EH (cell line): ENCODE measurements at places on chromosomes 1 and 21.
A peak's percentile ranks its signal among the peaks of the same experiment; 100 is the strongest.

DNA sequence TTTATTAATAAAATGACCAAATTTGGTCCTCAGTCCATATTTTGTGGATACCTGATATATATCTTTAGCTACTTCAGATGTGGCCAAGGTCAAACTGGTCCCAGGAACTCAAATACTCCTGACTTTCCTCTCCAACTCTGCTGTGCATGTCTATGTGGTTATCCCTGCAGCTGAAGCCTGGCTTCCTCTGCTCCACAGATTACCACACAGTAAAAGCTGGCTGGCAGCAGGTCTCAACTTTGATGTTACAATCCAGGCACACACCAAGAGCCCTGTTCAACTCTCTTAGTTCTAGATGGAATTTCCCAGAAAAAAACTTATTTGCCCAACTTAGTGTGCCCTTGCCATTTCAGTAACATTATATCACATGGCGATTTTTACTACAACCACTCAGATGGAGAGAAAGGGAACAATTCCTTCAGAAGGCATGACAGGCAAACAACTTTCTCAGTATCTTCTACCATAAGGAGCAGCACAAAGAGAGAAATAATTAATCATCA is 479.5 kb downstream of the PLPP3 start:
- DNase-seq: no peak

DNA sequence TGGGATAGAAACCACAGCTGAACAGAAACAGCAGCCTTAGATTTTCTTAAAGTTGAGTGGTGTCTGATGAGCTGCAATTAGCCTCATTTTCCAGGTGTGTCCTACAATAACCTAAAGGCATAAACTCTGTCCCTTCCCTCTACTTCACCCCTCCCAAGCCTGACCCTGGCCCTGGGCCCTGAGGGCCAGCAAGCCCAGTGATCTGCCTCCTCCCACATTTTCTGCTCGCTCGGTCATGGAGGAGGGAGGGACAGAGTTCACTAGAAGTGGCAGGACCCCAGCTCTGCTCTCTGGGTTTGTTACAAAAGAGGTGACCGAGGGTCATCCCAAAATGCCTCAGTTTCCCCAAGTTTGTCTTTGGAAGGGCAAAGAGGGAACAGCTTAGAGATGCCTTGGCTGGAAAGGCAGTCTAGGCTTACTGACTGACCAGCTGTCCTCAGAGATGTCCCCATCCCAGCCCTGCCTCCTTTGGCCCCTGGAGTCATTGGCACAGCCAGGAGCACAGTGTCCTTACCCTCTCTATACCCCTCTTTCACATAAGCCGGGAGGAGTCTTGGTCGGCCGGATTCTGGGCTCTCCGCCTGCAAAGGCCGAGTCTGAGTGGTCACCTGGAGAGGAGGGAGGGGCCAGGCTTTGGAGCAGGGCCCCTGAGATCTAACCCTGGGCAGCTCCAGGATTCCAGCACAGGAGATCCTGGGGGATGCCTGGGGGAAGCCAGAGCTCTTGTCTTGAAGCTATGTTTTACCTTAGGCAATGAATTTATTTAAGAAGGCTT is 172.7 kb downstream of the PTPRU start:
- no peak for DNase-seq

DNA sequence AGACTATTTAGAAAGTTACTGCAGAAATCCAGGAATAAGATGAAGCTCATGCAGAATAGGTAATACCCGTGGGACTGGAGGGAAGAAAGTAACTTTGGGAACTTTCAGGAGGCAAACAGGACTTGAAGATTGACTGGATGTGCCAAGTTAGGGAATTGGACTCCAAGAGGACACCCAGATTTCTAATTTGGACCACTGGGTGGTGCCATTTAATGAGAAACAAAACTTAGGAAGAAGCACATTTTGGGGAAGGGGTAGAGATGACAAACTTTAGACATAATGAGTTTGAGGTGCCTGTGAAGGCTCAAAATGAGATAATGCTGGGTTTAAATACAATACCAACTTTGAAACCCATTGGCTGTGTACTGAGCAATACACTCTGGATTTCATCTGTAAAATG is 3.3 kb upstream of the B4GALT3 start:
- DNase-seq: peak; percentile 29

GRCh38 chr1:223048026-223048425 is 95.0 kb downstream of the TLR5 start:
- peak; percentile 27 for DNase-seq

DNA sequence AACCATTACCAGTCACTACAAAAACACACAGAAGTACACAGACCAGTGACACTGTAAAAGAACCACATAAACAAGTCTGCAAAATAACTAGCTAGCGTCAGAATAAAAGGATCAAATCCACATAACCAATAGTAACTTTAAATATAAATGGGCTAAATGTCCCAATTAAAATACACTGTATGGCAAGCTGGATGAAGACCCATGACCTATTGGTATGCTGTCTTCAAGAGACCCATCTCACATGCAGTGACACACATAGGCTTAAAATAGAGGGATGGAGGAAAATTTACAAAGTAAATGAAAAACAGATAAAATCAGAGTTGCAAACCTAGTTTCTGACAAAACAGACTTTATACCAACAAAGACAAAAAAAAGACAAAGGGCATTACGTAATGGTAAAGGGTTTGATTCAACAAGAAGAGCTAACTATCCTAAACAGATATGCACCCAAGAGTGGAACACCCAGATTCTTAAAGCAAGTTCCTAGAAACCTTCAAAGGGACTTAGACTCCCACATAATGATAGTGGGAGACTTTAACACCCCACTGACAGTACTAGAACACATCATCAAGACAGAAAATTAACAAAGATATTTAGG is 196.9 kb downstream of the TBX15 start:
- no peak for DNase-seq

DNA sequence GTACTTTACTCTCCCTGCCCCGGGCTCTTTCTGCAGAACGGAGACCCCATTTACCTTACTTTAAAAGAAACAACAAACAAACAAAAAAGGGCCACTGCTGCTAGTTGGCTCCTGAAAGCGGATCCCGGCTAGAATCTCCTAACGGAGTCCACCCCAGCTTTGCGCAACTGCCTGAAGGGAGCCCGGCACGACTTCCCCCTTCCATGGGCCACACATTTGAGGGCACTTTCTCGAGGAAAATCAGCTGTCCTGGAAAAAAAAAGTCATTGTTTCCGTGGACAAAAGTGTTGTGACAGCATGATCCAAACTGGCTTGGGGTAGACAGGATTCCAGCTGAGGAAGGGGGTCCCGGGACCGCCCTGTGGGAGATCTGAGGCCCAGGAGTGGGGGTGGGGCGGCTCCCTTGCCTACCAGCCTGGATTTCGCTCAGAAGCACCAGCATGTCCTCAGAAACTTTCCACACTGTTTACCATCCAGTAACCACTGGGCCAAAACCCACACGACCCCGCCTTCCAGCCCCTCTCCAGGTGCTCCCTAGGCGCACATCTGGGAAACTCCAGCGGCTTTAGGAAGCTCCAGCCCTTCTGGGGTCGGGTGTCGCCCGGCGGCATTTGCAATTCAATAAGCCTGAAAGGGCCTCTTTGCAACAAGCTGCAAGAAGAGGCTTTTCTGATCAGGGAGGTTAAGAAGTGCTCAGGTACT is 4.8 kb downstream of the RIPK4 start:
- DNase-seq: no peak

DNA sequence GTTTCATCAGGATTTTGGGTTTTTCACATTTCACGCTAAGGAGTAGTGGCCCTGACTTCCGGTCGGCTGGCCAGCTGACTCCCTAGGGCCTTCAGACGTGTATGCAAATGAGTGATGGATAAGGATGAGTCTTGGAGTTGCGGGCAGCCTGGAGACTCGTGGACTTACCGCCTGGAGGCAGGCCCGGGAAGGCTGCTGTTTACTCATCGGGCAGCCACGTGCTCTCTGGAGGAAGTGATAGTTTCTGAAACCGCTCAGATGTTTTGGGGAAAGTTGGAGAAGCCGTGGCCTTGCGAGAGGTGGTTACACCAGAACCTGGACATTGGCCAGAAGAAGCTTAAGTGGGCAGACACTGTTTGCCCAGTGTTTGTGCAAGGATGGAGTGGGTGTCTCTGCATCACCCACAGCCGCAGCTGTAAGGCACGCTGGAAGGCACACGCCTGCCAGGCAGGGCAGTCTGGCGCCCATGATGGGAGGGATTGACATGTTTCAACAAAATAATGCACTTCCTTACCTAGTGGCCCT is 23.1 kb upstream of the TNFRSF1B start:
- peak; percentile 97 for DNase-seq

DNA sequence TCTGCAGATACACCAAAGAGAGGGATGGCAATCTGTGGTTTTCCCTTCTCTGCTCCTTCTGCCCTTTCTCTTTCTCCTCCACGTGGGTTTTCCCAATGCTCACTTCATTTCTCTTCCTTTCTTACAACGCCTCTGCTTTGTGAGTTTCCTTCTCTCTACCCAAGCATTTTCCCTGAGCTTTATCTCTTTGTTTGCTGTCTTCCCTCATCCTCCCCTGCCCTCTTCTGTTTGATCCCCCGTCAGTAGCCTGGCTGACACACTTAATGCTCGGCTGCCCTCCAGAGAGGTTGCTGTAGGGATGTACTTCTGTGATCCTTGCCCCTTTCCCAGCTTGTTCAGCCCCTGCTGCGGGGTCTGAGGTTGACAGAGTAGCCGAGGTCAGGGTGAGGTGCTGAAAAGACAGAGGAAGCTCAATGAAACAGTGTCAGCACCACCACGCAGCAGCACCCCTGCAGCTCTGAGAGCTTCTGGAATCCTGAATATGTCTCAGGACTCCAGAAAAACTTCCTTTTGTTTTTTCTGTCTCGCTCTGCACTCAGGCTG is 6.0 kb downstream of the EDARADD start:
- DNase-seq: no peak

DNA sequence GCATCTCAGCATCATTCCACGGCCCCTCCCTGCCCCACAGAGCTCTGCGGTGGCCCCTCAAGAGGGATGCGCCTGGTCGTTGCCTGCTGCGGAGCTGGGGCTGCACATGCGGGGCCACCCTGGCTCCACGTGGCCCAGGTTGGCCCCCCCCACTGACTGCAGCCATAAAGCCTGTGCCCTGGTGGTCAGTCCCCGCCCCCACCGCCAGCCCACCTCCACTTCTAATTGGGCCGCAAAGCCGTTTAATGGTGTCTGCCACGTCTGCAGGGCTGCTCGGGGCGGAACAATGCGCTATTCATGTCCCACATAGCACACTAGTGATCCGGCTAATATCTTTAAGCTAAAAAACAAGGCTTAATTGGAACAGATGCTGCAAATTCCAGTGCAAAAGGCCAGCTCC is 33.5 kb upstream of the ACTRT2 start:
- DNase-seq: no peak

DNA sequence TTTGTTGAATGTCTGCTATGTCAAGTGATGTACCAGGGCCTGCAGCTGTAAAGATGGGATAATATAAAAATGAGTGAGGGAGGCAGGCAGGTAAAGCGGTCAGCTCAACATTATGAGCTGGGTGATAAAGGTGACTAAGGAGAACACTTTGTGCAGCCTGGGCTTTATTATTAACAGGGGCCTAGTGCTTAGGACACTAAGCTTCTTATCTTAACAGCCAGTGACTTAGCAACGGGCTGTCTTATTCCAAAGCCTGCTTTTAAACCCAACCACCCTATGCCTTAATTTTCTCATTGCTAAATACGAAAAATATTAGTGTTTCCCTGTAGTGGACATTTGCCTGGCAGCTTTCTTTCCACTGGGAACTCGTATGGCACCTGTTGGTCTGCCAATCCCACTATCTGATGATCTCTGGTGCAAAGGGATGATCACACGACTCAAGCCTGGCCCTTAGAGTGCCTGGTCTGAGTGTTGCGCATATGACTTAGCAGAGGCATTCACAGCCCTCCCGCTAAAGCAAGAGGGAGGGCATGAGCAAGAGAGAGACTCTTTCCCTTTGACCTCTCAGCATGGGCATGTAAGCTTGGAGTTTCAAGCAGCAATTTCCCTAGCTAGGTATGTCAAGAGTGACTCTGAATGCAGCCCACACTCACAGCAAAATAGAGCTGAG is 98.6 kb upstream of the PAPPA2 start:
- DNase-seq: no peak

GRCh38 chr1:158035976-158036583 is 42.6 kb downstream of the KIRREL1 start:
- DNase-seq: peak; percentile 65

- DNase-seq: no peak
These were observed 55.0 kb downstream of the JAK1 start for GRCh38 chr1:64911326-64911725.

- no peak for DNase-seq
These were observed 61.0 kb downstream of the IGSF5 start for GRCh38 chr21:39805983-39806382.

DNA sequence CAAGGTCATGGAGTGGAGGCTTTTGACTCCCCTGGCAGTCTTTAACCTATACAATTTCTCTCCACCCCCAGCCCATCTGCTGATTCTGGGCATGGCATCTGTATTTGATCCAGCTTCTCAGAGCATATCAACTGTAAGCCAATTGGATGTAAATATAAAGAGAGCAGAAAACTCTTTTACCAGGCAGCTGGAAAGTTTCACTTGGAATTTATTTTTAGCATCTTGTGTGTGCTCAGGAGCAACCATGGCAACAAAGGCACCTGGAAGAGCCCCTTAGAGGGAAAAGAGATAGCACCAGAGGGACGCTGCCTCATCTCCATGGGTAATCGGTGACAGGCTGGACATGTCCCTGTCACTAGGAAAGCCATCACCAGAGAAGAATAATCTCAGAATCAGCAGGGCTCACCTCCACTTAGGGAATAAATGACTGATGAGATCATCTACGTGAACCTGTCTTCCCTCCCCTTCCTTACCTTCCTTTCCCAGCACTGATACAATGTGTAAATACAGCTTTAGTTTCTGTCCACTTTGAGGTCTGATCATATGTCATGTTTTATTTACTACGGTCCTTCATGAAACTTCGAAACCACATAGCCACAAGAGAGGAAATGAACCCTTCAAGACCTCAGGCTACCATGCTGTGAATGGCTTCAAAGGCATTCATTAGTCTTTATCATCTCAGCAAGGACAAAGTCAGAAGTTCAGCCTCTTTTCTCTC is 25.3 kb upstream of the SIPA1L2 start:
- no peak for DNase-seq

- DNase-seq: no peak
These were observed 27.6 kb upstream of the CLDN14 start for GRCh38 chr21:36507397-36508018.
